ENCODE measurements at places on chromosomes 2 and 18.

GRCh38 chr2:159077869-159078268 is 109.4 kb downstream of the TANC1 start:
- no peak for DNase-seq

GRCh38 chr18:77486985-77487384 is 237.3 kb downstream of the GALR1 start:
- DNase-seq: no peak

- no peak for DNase-seq
These were observed 53.0 kb upstream of the GLI2 start for GRCh38 chr2:120682654-120683053.

GRCh38 chr2:224671731-224672130 is 44.4 kb downstream of the CCDC195 start:
- peak; percentile 82 for DNase-seq

GRCh38 chr2:168740788-168741187 is 61.6 kb upstream of the NOSTRIN start:
- DNase-seq: no peak
